ENCODE measurements at places on chromosomes 16 and 17.

- DNase-seq: no peak
Measured at GRCh38 chr16:4970010-4970409, 11.9 kb downstream of the SEC14L5 start.

DNA sequence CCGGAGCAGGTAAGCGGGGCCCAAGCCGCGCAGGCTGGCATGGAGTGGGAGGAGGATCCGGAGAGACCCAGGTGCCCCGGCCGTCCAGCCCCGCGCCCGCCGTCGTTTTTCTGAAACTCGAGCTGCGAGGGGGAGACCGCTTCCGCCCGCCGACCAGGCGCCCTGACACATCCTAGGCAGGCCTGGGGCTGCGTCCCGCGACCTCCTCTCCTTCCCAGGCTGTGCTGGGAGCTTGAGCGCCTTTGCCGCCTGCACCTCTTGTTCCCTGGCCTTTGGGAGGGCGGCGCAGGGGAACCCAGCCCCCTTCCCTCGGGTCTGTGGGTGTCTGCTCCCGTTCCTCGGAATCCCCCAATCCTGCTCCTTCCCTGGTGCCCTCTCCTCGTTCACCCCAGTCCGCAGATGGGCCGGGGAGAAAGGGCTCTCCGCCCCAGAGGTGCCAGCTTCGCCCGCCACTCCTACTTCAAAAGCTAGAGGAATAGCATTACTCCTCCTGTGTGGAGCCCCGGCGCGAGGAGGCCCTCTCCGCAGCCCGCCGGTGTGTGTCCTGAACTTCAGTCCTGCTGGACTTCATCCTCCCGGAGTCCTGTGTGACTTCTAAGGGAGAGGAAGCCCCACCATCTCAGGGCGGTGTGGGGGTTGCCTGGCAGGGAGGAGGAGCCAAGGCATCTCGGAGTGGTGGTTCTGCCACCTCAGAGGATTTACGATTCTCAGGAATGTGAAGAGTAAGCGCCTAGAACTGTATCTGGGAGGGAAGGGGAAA, 1.0 kb downstream of the NHERF1 start:
- no peak for DNase-seq

DNA sequence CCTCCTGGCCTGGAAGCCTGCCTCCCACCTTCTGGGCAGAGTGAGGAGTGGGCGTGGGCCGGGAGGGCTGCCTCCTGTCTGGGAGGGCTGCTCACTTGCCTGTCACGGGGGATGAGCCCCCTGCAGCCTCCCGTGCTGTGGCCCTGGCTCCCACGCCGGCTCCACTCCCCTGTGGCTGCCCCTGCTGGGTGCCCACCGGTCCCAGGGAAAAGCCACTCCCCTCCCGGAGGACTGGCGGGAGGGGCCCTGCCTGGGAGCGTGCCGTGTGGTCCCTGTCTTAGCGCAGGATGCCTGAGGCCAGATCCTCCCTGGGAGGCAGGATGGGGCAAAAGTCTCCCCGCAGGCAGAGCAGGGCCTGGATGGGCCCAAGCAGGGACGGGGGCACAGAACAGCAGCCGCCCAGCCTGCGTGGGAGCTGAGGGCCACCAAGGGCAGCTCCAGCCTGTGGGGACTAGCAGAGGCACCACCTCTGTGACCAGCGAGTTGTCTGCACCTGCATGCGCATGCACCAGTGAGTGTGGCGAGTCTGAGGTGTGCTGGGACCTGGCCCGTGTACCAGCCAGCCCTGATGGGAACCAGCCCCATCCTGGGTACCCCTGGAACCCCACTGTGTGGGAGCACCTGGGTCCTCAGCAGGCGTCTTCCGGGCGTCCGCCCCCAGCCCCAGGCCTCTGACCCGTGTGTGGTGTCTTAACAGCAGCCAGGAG, 339.9 kb downstream of the SEC14L1 start:
- DNase-seq: no peak

DNA sequence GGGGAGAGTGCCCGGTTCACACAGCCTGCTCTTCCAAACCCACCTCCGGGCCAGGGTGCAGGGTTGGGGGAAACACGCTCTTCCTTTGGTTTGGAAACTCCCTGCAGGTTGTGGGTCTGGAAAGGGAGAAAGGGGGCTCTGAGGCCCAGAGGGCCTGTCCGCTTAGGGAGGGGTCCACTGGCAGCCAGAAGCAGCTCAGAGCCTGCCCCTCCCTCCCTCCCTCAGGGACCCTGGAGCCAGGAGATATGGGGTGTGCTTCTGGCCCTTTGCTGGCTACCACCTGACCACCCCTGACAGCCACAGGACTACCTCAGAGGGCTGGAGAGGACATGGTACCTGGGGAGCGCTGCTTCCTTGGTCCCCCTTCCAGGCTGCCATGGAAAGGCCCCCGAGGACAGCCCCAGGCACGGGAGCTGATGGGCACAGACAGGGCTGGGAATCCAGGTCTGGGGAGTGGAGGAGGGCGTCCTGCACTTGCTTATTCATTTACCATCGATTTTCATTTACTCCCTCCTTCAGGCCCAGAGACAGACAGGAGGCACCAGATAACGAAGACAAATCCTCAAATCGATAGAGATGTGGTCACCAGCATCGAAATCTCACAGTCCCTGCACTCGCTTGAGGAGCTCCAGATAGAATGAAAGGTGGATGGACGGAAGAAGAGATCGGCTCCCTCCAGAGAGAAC, 48.4 kb upstream of the DOC2B start:
- no peak for DNase-seq

GRCh38 chr16:48617104-48617705, 7.2 kb upstream of the N4BP1 start:
- no peak for DNase-seq

DNA sequence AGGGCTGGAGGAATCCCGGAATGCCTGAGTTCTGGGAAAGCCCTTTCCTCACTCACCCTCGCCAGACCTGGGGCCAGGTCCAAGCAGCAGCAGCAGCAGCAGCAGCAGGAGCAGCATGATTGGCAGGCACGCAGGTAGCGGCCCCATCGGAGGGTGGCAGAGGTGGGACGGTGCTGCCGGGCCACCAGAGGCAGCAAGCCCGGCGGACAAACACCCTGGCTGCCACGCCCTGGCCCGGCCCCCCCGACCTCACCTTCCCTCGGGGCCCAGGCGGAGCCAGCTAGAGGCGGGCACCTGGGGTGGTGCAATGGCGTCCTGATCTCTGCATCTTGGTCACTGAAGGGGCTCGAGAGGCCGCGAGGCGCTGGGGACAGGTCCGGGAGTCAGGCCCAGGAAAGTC, 122.4 kb downstream of the LAT start:
- DNase-seq: no peak

- no peak for DNase-seq
Measured at GRCh38 chr16:78715106-78715505, 615.7 kb downstream of the WWOX start.

Data from hematopoietic multipotent progenitor cell treated with erythropoietin and hydrocortisone succinate and interleukin-3 and kit ligand, for 8 days (in vitro differentiated cells).